ENCODE measurements at places on chromosomes 16 and 17. TPM values are rescaled to one million over a fixed set of nuclear protein-coding genes. Genes with fewer than 3 reads are reported as not detected.

GRCh38 chr16:66169817-66170216 lies 196.7 kb upstream of the CDH5 start:
- DNase-seq: no peak

MT1F gene
- 46.6 TPM for polyA plus RNA-seq

DNA sequence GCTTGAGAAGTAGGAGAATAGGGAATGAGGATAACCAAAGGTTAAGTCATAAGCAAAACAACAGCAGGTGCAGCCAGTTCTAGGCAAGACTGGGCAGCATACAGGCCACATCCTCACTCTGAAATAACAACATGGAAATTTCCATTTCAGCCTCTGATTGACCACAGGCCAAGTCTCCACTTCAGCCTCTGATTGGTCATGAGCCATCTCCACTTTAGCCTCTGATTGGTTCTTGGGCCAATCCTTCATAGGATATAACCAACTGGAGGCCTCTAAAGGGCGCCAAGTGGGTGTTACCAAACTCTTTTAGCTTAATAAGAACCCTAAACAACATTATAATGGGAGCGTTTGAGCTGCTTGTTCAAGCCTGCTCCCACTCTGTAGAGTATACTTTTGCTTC lies 512.0 kb downstream of the NPIPA7 start:
- no peak for DNase-seq

DNA sequence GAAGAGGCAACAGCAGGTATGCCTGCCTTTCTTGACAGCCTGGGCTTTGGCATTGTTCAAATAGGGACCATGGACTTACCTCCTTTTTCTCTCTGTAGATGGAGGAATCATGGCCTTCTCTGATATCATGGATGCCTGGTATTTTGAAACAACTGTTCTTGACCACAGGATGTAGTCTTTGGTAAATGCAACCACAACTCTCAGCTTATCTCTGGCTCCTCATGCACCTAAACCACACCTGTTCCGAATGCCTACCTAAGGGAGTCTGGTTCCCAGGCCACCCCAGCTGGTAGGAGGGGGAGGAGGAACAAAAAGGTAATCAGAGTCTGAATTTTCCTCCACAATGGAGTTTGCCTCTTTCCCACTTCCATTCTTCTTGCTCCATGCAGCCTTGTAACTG lies 18.8 kb downstream of the CDK5RAP3 start:
- DNase-seq: no peak

DNA sequence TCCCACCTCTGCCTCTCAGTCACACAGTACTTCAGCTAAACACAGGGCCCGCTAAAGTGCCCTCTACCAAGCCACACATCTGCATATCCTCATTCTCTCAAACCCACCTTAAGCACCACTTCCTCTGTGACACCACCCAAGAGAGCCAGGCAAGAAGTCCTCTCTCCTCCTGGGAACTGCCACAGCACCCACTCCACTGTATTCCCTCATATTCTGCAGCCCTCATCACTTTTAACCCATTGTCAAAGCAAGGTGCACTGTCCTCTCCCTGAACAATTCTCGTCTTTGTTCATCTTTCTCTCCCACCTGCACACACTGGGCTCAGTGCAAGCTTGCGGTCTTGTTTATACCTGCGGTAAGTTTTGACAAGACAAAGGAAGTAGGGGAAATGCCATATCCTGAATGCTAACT lies 13.6 kb downstream of the CHD9 start:
- no peak for DNase-seq

DNA sequence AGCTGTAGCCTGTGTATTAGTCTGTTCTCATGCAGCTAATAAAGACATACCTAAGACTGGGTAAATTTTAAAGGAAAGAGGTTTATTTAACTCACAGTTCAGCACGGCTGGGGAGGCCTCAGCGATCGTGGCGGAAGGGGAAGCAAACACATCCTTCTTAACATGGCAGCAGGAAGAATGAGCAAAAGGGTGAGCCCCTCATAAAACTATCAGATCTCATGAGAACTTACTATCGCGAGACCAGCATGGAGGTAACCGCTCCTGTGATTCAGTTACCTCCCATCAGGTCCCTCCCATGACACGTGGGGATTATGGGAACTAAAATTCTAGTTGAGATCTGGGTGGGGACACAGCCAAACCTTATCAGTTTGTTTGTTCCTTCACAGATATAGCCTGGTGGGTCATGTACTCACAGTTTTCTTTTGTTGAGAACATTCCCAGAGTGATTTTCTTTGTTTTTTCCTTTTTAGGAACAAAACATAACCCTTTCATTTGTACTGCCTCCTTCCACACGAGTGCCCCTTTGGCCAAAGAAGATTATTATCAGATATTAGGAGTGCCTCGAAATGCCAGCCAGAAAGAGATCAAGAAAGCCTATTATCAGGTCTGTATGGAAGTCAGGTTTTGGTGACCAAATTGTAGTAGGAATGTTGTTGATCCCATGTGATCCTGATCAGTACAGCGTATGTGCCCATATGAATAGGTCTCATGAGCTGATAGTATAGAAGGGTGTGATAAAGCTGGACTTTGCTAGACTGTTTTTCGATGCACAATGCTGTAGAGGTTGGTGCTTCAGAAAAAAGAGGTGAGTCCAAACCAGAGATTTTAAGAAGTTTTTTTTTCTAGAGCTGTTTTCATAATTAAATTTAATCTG lies 8.5 kb downstream of the DNAJA3 start:
- no peak for DNase-seq
